ENCODE measurements at places on chromosomes 11 and 22.

GRCh38 chr11:112523477-112523876 is 262.8 kb upstream of the PLET1 start:
- no peak for DNase-seq

DNA sequence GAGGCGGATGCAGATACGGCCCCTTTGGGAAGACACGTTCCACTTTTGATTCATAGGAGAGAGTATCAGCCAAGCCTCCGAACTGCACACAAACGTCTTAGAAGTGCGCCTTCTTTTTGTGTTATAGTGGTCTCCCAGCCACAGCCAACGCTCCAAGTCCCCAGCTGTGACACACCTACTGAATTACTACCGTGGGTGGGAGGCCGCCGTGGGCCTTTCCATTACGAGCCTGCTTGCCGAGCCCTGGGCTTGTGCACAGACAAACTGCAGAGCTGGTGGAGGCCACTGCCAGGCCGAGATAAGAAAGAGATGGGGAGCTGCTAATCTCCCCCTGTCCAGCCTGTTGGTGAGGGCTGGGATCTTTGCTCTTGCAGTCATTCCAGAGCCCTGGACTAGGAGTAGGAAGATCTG is 761 bp downstream of the HMBS start:
- peak; percentile 90 for DNase-seq

GRCh38 chr22:16917144-16918003 is 90.6 kb downstream of the GAB4 start:
- DNase-seq, result peak; percentile 83

GRCh38 chr11:35235936-35236666 is 97.1 kb downstream of the CD44 start:
- peak; percentile 76 for DNase-seq

DNA sequence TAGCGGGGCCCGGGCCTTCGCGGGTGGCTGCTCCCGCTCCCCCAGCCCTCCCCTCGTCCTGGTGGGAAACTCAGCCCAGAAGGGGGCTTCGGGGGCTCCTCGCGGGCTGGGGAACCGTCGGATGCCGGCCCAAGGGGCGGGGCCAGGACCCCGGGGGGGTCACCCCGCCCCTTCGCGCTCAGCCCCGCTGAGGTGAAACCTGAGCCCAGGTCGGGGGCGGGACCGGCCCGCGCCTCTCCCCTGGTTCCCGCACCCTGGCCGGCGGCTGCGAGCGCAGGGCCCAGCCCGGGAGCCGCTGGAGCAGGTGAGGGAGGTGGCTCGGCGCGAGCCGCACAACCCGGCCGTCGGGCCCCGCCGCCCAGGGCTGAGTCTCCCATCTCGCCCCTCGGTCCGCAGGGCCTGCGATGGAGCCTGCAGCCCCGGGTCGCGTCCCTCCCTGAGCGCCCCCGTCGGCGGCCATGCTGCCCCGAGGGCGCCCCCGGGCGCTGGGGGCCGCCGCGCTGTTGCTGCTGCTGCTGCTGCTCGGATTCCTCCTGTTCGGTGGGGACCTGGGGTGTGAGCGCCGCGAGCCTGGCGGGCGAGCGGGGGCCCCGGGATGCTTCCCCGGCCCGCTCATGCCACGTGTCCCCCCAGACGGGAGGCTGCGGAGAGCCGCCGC is at the start of gene LARGE2:
LARGE2 (plus strand) TSS at position 232 of the 658 bp plus-strand sequence; CDS start at position 459, 227 bp downstream.
- no peak for DNase-seq

DNA sequence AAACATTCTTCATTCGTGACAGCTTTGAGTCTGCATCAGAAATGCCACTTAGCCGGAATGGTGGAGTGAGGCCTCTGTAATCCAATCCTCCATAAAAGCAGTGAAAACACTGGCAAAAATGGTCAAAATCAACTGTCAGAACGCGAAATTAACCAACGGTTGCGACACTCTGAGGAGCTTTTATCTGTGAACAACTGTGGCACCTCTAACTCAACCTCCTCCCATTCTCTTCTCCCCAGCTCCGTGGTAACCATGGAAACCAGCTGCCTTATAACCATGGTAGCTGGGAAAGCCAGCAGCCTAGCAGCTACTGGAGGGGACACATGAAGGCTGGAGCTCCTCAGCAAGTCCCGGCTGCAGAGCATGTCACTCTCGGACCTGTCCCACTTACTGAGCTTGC is 20.3 kb downstream of the AP2A2 start:
- peak; percentile 83 for DNase-seq

GRCh38 chr22:42473484-42474193 is 41.4 kb upstream of the NFAM1 start:
- DNase-seq, result peak; percentile 79

DNA sequence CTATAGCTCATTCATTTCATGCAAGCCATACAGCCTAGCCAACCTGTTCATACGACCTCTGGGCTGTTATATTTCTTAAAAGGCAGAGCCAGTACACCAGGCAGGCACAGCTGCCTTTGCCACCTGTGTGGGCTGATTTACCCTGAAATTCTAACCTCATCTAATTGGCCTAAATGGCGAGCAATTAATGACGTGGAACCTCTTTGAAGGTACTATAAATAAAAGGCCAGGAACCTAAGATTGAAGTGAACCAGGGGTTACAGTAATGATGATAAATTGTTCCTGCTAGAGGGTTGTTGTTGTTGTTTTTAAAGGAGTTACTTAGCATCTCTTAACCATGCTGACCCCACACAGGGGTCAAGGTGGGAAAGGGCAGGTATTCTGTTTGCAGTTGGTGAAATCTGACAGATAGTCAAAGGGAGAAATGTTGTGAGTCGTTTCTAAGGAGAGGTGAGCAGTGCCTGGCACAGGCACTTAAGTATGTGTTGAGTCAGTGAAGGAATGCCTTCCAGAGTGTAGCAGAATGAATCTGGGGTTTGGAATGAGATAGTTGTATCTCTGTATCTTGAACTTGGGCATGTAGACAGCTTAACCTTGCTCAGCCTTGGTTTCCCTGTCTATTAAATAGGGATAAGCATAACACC is 213.5 kb upstream of the NAV2 start:
- no peak for DNase-seq

GRCh38 chr11:95991101-95991500 is 67.2 kb upstream of the MTMR2 start:
- no peak for DNase-seq

DNA sequence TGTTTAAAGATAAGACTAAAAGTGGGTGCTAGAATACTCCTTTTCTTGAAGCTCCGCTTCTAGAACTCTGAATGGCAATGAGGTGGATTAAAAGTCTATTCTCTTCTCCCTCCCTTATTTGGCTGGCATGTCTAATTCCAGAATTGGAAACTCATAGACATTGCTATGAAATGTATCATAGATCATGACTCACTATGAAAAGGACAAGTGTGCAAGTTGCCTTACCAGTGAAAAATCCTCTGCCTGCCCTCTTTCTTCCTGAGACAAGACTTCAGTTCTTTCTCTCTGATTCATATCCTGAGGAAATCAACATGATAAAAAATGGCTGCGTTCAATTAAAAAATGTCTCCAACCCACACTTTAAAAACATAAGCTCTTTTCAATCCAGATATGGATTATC is 73.2 kb upstream of the BLID start:
- DNase-seq, result no peak

DNA sequence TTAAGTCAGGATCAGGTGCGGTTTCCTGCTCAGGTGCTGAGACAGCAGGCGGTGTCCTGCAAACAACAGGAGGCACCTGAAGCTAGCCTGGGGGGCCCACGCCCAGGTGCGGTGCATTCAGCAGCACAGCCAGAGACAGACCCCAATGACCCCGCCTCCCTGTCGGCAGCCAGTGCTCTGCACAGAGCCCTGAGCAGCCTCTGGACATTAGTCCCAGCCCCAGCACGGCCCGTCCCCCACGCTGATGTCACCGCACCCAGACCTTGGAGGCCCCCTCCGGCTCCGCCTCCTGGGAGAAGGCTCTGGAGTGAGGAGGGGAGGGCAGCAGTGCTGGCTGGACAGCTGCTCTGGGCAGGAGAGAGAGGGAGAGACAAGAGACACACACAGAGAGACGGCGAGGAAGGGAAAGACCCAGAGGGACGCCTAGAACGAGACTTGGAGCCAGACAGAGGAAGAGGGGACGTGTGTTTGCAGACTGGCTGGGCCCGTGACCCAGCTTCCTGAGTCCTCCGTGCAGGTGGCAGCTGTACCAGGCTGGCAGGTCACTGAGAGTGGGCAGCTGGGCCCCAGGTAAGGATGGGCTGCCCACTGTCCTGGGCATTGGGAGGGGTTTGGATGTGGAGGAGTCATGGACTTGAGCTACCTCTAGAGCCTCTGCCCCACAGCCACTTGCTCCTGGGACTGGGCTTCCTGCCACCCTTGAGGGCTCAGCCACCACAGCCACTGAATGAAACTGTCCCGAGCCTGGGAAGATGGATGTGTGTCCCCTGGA is at the start of gene MYO7A:
MYO7A (plus strand) TSS at position 327 of the 772 bp plus-strand sequence. CDS start 2,389 bp downstream, outside the sequence.
- no peak for DNase-seq

DNA sequence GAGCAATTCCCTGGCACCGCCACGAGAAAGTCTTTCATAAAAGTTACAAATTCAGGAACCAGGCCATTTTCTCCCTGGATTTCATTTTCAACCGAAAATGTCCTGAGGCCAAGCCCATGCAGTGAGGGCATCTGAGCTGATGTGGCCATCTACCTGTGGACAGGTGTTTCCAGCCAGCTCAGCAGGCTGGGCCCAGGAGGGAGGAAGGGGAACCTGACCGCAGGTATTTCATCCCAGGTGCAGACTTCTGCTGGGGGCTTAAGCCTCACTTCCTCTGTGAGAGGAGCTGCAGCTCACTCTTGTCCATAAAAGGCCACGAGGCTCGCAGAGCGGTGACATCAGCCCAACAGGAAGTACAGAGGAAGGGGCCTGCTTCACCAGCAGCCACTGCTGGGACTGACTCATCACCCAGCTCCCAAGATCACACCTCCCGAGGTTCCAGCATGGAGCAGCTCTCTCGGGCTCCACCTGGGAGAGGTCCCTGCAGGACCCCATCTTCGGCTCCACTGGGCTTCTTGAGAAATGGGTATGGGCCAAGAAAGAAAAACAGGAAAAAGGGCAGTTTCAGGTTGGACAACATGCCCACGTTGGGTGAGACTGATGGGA is 56.4 kb downstream of the MYH9 start:
- DNase-seq, result peak; percentile 92

DNA sequence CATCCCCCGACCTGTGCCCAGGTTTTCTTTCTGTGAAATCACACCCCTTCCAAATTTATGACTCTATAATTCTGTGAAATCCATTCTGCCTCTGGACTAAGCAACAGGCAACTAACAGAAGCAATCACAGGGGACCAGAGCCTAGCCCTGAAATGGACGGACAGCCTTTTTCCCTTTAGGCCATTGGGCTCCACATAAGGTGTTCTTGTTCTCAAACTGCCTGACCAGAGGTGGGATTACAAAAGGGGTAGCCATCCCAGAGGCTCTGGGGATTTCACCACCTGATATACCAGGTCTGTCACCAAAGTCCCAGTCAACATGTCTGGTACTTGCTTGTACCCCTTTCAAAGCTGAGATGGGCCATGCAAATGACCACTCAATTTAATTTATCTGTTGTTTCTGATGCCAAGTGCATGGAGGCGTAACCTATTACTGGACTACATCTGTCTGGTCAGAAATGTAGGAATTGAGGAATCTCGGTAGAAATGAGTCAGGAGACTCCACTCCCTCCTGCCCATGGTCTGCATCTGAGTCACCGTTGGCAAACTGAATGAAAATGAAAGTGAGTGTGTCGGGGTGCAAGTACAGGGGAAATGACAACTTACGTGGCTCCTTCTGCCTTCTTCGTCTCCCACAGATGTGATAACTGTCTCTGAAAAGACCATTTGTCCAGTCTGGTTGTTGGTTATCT is 10.2 kb downstream of the DKK3 start:
- no peak for DNase-seq
